ENCODE measurements at places on chromosomes 2 and 18.

- H3K36me3 ChIP-seq: no peaks in the 10 kb centered on the region
- no peak overlapping the region for H3K4me3 ChIP-seq
- no peak overlapping the region for H3K27ac ChIP-seq
- DNase-seq: no peak
- H3K27me3 ChIP-seq: no peaks in the 10 kb centered on the region
Measured at GRCh38 chr2:240277073-240277806, 136.8 kb upstream of the OTOS start.

GRCh38 chr18:75544496-75544895, 117.0 kb upstream of the SMIM21 start:
- no peaks in the 10 kb centered on the region for H3K27me3 ChIP-seq
- no peak for DNase-seq
- no peak overlapping the region for H3K27ac ChIP-seq
- no peak overlapping the region for H3K4me3 ChIP-seq
- no peaks in the 10 kb centered on the region for H3K4me1 ChIP-seq

DNA sequence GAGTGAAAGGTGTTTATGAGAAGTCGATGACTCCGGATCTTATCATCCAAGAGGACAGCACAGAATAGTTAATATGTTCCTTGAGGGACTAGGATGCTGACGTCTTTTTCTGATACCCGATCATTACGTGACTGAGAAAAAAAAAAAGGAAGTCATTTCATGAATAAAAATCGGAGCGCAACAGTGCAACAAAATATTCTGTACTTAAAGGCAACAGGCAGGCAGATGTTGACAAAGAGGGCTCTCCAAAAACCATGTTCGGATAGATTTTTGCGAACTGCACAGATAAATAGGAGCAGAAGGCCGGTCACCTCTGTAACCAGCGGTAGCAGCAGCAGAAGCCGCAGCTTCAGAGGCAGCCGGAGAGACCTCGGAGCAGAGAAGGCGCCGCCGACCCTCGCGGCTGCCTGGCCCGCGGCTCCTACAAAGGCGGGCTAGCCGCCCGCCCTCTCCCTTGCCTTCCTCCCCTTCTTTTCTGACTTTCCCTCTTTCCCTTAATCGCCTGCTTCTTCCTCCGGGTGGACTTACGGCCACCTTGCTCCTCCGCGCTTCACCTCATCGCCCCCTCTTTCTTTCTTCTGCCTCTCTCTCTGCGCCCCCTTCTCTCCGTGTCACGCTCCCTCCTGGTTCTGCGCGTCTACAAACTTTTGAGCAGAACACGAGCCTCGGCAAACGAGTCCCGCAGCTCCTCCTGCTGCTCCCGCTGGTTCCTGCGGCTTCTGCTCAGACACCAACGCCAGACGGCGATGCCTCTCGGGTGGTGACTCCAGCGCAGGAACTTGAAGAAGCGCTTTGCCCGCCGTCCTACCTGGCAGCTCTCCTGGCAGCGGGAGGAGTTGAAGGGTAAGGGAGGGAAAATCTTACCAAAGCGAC, at the start of gene ADCYAP1:
Gene ADCYAP1, plus strand, starts transcription at position 654 of the 873 bp plus-strand sequence. CDS start 516 bp downstream, outside the sequence.
- no peak within 1 kb of the TSS for H3K27ac ChIP-seq
- no peaks in the 10 kb centered on the region for H3K36me3 ChIP-seq
- peaks cover 64% of the 10 kb centered on the region for H3K27me3 ChIP-seq
- H3K4me3 ChIP-seq: peak within 1 kb of the TSS; percentile 40

DNA sequence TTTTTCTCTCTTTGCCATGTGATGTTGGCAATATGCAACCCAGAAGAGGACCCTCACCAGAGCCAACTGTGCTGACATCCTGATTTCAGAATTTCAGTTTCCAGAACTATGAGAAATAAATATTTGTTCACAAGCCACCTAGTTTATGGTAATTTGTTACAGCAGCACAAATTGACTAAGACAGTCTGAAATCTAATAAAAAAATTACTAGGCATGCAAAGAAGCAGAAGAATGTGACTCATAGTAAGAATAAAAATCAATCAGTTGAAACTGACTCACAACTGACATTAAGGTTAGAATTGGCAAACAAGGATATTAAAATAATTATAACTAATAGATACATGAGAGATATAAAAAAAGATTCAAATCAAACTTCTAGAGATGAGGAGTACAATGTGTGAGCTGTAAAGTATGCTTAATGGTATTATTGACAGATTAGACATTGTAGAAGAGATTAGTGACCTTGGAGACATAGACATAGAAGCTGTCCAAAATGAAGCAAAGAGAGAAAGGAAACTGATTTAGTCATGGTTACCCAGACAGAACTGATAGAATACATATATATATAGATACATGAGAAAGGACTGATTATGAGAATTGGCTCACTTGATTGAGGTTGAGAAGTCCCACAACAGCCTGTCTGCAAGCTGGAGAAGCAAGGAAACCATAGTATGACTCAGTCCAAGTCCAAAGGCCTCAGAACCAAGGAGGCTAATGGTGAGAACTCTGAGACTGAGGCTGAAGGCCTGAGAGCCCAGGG, 27.8 kb upstream of the TTC39C start:
- no peaks in the 10 kb centered on the region for H3K27me3 ChIP-seq
- H3K4me3 ChIP-seq: no peak overlapping the region
- DNase-seq: no peak
- H3K4me1 ChIP-seq: no peaks in the 10 kb centered on the region

DNA sequence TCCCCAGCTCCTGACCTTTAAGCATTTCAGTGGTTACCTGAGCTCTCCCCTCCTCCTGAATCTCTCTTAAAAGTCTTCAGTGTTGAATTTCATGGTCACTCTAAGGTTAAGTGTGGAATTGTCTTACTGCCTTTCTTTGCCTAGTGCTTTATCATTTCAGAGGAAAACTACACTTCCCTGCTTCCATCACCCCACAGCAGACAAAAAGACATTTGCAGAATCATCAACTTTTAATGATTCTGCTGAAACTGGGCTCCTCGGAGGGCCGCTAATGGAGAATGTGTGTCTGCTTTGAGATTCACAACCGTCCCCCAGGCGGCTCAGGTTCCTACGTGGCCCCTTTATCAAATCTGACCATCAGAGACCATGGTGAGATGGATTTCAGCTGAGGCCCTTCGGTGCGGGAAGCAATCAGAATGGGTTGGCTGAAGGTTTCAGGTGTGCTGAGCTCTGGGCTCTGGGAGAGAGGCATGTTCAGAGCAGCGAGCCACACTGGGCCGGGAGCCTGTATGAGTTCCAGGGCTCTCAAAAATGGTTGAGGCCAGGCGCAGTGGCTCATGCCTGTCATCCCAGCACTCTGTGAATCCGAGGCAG, 41.9 kb upstream of the TBC1D8 start:
- no peak for DNase-seq
- H3K36me3 ChIP-seq: no peaks in the 10 kb centered on the region
- H3K4me3 ChIP-seq: no peak overlapping the region
- no peaks in the 10 kb centered on the region for H3K4me1 ChIP-seq
- H3K27me3 ChIP-seq: no peaks in the 10 kb centered on the region

GRCh38 chr2:36710858-36711515, 14.5 kb downstream of the VIT start:
- H3K27ac ChIP-seq: no peak overlapping the region
- no peaks in the 10 kb centered on the region for H3K36me3 ChIP-seq
- peaks cover 3% of the 10 kb centered on the region for H3K4me1 ChIP-seq

DNA sequence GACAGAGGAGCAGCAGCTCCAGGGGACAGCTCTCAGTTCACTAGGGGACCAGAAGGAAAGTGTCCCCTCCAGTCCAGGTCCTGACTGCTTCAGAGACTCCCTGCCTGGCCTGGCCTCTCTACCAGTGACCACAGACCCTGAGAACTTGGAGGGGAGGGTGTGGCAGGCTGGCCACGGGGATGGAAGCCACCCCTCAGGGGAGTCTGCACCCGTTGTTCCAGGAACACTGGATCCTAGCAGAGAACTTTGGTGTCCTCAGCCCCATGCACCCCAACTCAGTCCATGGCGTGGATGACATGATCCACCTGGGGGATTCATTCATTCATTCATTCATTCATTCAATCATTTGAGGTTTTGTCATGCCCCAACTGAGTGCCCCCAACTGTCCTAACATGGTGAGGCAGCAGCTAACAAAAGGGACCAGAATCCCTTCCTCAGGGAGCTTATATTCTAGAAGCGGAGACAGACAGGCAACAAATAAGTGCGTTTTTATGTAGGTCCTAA, 31.9 kb downstream of the MYO7B start:
- no peaks in the 10 kb centered on the region for H3K27me3 ChIP-seq
- peak; percentile 26 for DNase-seq
- no peaks in the 10 kb centered on the region for H3K36me3 ChIP-seq
- H3K4me1 ChIP-seq: 0 out of 2 replicates have a peak, but pooled peaks cover 2% of the 10 kb centered on the region
- no peak overlapping the region for H3K27ac ChIP-seq

DNA sequence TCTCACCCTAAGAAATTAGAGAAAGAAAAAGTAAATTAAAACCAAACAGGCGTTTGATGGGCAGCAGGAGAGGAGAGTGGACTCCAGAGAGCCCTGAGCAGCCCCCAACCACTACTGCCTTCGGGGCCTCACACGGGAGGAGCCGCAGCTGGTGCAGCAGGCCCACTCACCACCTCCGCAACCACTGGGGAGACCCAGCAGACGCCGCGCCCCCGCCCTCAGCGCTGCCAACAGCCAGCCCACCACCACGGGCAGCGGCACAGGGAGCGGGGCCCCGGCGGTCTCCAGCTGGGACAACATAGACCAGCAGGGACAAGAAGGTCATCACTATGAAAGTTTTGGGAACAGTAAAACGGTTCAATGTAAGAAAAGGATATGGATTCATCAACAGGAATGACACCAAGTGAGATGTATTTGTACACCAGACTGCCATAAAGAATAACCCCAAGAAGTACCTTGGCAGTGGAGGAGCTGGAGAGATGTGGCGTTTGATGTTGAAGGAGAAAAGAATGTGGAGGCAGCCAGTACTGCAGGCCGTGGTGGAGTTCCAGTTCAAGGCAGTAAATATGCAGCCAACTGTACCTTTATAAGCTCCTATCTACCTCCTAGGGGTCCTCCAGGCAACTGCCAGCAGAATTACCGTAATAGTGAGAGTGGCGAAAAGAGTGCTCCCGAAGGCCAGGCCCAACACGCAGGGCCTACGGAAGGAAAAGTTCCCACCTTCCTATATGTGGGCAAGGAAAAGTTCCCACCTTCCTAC, 76.5 kb downstream of the OLA1 start:
- no peak overlapping the region for H3K27ac ChIP-seq
- H3K4me1 ChIP-seq: no peaks in the 10 kb centered on the region
- H3K4me3 ChIP-seq: no peak overlapping the region
- no peaks in the 10 kb centered on the region for H3K27me3 ChIP-seq
- peaks cover 8% of the 10 kb centered on the region for H3K36me3 ChIP-seq
- DNase-seq: no peak

DNA sequence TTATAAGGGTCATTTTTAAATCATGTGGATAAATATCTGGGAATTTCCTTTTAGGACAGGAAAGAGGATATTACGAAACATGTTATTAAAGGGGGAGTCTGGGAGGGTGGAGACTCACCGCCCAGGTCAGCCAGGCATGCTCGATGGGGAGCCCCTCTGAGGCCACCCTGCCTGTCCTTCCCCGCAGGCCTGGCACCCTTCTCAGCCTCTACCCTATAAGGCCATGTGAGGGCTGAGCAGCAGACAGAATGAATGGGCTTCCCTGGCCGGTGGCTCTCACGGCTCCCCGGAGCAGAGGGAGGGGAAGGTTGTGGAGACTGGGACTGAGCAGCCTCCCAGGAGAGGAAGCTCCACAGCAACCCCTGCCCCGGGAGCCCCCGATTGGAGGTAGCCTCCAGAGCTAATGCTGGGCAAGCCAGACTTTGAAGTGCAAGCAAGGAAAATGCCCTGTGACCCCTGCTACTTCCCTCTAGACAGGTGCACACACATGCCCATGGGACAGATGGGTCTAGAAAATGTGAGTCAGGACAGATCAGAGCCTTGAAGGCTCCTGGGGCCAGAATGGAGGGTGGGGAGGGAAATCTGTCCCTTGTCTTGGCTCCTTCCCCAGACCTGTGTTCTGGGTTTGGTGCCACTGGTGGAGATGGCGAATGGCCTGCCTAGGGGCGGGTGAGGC, 13.2 kb upstream of the ARMC9 start:
- no peak overlapping the region for H3K4me3 ChIP-seq
- no peak overlapping the region for H3K27ac ChIP-seq
- H3K27me3 ChIP-seq: no peaks in the 10 kb centered on the region
- no peak for DNase-seq

DNA sequence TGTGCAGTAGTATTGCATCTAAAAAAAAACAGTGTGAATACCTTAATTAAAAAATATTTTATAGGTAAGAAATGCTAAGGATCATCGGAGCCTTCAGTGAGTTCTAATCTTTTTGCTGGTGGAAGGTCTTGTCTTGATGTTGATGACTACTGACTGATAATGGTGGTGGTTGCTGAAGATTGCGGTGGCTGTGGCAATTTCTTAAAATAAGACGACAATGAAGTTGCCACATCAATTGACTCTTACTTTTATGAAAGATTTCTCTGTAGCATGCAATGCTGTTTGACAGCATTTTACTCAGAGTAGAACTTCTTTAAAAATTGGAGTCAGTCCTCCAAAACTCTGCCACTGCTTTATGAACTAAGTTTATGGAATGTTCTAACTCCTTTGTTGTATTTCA, 36.2 kb downstream of the GLS start:
- DNase-seq: no peak
- H3K27me3 ChIP-seq: no peaks in the 10 kb centered on the region
- no peaks in the 10 kb centered on the region for H3K4me1 ChIP-seq
- peaks cover 36% of the 10 kb centered on the region for H3K36me3 ChIP-seq
- H3K27ac ChIP-seq: no peak overlapping the region

- no peaks in the 10 kb centered on the region for H3K4me1 ChIP-seq
- H3K27ac ChIP-seq: no peak overlapping the region
- no peaks in the 10 kb centered on the region for H3K36me3 ChIP-seq
- no peaks in the 10 kb centered on the region for H3K27me3 ChIP-seq
- no peak for DNase-seq
- H3K4me3 ChIP-seq: no peak overlapping the region
Measured at GRCh38 chr2:236637686-236638569, 68.3 kb downstream of the ACKR3 start.

DNA sequence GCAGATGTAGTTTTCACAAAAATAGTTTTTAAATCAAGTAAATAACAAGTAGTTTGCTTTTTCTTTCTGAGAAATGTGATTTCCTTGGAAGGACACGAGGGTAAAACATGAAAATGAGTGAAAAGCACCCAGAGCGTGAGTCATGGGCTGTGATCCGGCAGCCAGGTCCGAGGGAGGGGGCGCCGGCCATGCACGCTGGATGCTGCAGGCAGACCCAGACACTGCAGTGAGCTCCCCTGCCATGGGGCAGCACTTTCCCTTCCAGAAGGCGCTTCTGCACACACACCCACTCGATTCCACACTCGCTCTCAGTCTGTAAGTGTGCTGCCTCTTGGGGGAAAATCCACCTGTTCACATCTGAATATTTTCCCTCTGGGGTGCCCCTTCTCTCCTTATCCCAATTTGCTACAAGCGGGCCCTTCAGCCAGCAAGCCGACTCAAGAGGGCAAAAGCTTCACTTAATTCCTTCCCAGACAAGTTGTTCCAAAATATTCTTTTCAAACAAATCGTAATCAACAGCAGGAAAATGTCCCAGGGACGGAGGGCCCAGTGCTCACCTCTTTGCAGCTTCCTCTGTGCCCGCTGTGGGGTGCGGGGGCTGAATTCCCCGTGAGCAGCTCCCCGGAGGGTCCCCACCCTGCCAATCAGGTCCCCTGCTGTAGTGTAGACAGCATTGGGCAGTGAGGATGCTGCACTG, 87.0 kb upstream of the ID2 start:
- no peak for DNase-seq
- no peak overlapping the region for H3K4me3 ChIP-seq
- no peaks in the 10 kb centered on the region for H3K4me1 ChIP-seq
- no peaks in the 10 kb centered on the region for H3K36me3 ChIP-seq
- no peaks in the 10 kb centered on the region for H3K27me3 ChIP-seq
